ENCODE measurements at places on chromosomes 7 and 10. TPM values are rescaled to one million over a fixed set of nuclear protein-coding genes. Genes with fewer than 3 reads are reported as not detected.

Gene HGF
- total RNA-seq: 0.39 TPM

Gene BBS9
- 43.2 TPM for total RNA-seq

Gene PRLHR
- not detected for total RNA-seq

Gene GSAP
- under 0.01 TPM for total RNA-seq

Gene NPVF
- not detected for total RNA-seq

Gene C10orf71
- not detected for total RNA-seq

Gene FAM25C
- total RNA-seq: 20.6 TPM

Gene SSC4D
- total RNA-seq: 6.3 TPM

Gene TMEM120A
- total RNA-seq: 51.0 TPM

Gene TAS2R41
- total RNA-seq: not detected

Gene KCNMA1
- 91.9 TPM for total RNA-seq

Gene ITGB8
- 1.6 TPM for total RNA-seq

Gene SVIL
- total RNA-seq: 90.7 TPM

Gene ZC3HAV1L
- 55.2 TPM for total RNA-seq

Gene SEC61A2
- total RNA-seq: 7.8 TPM

Gene LOXL4
- 3.8 TPM for total RNA-seq

Gene PPP1R17
- not detected for total RNA-seq

Gene ATG9B
- 20.0 TPM for total RNA-seq

Gene MEOX2
- not detected for total RNA-seq

Gene CALHM2
- total RNA-seq: 23.7 TPM

Gene LDB3
- total RNA-seq: 2.0 TPM

Gene HHEX
- total RNA-seq: not detected

Gene BNIP3
- 35.7 TPM for total RNA-seq

Gene CALHM3
- 0.39 TPM for total RNA-seq

Gene SPDYE3
- total RNA-seq: not detected

Gene HTR5A
- total RNA-seq: not detected

Gene RBP3
- total RNA-seq: not detected

Gene CRYGN
- total RNA-seq: not detected

Gene C10orf143
- total RNA-seq: 1.4 TPM

Gene MKI67
- 8.8 TPM for total RNA-seq

Gene UNCX
- not detected for total RNA-seq

Gene MMD2
- total RNA-seq: not detected

Gene DGKI
- total RNA-seq: 5.2 TPM

Gene EGFR
- 125 TPM for total RNA-seq

Gene STYXL1
- total RNA-seq: 32.6 TPM

Gene ACSL5
- 2.6 TPM for total RNA-seq

Gene DLX5
- total RNA-seq: not detected

Gene GDF10
- total RNA-seq: not detected

Gene KNDC1
- total RNA-seq: 1.6 TPM

Gene CYP2E1
- total RNA-seq: 0.54 TPM

Gene SPDYE16
- under 0.01 TPM for total RNA-seq

Gene AS3MT
- 2.4 TPM for total RNA-seq

Gene CCDC3
- total RNA-seq: 0.11 TPM

Gene MICU1
- 31.2 TPM for total RNA-seq

Data from placental epithelial cell (primary cell).